ENCODE measurements at places on chromosomes 1 and 21.

DNA sequence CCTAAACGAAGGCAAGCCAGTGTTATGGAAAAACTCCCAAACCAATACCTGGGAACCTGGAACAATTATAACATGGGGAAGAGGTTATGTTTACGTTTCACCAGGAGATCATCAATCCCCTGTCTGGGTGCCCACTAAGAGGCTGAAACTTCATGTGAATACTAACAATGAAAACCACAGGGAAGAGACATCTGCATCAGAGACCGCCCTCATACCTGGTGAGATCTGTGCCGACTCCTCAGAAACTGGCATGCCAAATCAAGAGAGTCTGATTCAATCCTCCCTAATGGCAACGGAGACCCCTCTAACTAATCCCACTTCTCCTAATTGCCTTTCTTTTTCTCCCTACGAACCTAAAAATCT lies 163.2 kb downstream of the IER5 start:
- DNase-seq = no peak

GRCh38 chr1:37073854-37074379 lies 39.6 kb upstream of the GRIK3 start:
- no peak for DNase-seq

DNA sequence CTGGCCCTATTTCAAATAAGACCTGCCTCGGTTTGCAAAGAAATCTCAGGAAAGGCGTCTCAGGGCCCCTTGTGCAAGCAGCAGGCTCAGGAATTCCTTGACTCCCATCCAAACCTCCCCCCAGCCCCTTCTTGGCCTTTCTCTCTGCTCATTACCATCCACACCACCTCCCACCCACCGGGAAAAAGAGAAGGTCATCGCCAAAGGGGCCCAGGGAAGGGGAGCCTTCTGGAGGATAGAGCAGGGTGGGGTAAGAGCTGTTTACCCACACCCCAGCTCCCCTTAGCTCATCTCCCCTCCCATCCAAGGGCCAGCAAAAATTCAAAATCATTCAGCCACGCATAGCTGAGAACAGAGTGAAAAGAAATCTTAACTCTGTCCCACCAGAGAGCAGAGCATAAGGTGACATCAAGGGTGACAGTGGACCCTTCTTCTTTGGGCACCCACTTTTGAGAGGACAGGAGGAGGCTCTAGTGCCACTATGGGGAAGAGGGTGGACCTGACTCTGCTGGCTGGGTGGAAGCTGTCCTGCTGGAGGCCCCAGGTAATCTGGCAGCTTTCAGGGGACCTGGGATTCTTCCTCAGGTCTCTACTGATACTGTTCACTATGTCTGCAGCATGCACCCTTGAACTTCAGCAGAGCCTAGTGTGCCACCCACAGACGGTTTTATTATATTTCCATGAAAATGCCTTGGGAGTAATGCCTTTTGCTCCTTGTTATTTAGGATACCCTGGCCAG lies 3.9 kb upstream of the WNT2B start:
- no peak for DNase-seq

DNA sequence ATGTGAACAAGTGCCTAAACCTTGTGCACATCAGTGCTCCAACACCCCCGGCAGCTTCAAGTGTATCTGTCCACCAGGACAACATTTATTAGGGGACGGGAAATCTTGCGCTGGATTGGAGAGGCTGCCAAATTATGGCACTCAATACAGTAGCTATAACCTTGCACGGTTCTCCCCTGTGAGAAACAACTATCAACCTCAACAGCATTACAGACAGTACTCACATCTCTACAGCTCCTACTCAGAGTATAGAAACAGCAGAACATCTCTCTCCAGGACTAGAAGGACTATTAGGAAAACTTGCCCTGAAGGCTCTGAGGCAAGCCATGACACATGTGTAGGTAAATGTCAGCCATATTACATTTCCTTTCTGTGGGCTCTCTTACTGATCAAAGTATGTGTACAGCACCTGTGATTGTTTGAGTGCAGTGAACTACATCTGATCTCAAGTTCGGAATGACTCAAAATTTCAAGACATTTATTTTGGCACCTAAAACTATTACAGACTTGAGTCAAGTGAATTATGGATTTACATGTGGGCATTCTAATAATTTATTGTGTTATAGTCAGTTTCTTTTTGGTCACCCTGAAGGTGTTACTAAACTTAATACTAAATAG lies 196.5 kb downstream of the TPR start:
- no peak for DNase-seq

DNA sequence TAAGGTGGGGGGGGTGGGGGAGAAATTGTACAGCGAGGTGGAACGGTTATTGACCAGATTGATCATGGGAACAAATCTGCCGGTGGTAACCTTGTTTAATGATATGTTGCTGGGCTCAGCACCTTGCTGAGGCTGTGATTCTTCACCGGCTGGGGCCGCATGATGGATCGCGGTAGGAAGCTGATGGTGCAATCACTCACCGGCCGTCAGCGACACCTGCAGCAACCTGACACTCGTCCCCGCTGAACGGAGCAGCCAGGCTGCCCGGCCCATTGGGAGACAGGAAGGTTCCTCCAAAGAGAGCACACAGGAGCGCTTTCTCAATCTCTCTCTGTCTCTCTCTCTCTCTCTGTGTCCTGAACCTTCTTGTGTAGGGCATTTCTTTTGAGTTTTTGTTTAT lies 128.5 kb upstream of the RRP15 start:
- DNase-seq = no peak

- DNase-seq = no peak
Observed at GRCh38 chr1:89440911-89441310, 77.1 kb downstream of the GBP6 start.

- DNase-seq = peak; percentile 89
Observed at GRCh38 chr1:16440470-16441281, at the start of gene NECAP2. TSS of gene NECAP2 (plus strand) at chr1:16440724. CDS start at chr1:16440762, 38 bp downstream.

GRCh38 chr1:200856716-200857357 lies 15.9 kb upstream of the GPR25 start:
- DNase-seq = no peak

DNA sequence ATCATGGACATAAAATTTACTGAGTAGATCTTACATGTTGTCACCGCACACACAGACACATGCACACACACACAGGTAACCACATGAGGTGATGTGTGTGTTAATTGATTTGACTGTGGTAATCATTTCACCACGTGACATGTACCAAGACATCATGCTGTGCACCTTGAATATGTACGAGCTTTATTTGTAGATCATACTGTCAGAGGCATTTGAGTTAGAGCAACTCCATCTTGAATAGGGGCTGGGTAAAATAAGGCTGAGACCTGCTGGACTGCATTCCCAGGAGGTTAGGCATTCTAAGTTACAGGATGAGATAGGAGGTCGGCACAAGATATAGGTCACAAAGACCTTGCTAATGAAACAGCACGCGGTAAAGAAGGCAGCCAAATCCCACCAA lies 31.7 kb upstream of the TRIM17 start:
- DNase-seq = no peak

DNA sequence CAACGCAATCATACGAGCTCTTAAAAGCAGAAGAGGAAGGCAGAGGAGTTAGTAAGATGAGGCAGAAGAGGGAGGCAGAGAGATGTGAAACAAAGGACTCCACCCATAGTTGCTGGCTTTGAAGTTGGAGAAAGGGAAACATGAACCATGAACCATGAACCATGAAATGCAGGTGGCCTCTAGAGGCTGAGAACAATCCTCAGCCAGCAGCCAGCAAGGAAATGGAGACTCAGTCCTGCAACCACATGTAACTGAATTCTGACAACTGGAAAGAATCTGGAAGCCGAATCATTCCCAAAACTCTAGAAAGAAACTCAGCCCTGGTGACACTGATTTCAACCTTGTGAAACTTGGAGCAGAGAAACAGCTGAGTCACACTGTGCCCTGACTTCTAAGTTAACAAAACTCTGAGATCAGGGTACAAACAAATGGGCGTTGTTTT lies 10.1 kb downstream of the DIPK1A start:
- peak; percentile 75 for DNase-seq

DNA sequence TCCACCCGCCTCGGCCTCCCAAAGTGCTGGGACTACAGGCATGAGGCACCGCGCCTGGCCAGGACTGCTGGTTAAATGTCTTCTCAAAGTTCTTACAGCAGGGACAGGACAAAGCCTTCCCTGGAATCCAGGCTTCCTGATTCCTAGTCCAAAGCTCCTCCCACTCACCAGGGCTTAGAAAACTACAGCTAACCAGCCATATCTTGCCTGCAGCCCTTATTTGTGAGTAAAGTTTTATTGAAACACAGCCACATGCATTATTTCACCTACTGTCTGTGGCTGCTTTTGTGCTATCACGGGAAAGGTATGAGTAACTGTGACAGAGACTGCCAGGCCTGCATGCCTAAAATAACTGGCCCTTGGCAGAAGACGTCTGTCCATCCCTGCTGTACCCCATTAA lies 24.4 kb downstream of the TMCO4 start:
- DNase-seq = no peak

DNA sequence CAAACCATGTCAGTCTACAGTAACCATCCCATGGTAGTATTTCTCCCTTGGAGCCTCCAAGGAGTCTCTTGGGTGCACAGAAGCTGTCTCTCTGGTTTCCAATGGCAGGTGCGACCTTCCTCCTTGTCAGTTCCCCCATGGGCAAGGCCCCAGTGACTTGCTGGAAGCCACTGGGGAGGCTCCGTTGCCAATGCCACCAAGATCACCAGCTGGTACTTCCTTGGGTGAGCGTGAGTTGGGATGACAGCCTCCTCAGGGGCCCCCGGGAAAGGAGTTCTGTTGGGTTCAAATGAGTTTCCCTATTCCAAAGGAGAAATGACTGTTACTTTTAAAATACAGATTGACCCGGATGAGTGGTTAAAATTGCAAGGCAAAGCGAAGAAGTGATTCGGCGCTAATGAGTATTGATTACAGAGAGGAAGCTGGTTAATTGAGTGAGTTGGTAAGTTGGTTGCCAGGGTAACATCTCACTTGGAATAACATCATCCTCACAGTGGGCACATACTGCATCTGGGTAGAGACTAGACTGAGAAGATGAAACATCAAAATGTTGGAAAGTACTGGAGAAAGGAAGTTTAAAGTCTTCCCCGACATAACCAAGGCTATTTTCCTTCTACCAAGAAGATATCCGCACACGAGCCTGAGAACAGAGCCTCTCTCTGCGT lies 53.0 kb upstream of the LAPTM5 start:
- DNase-seq = no peak

- DNase-seq = no peak
Observed at GRCh38 chr21:38424305-38425019, 73.8 kb downstream of the ERG start.

GRCh38 chr1:229186373-229187056 lies 84.4 kb upstream of the RAB4A start:
- no peak for DNase-seq

- DNase-seq = peak; percentile 64
Observed at GRCh38 chr1:204495078-204495753, 611 bp upstream of the PIK3C2B start.

GRCh38 chr1:167708940-167709389 lies 12.8 kb upstream of the MPZL1 start:
- DNase-seq = peak; percentile 64

DNA sequence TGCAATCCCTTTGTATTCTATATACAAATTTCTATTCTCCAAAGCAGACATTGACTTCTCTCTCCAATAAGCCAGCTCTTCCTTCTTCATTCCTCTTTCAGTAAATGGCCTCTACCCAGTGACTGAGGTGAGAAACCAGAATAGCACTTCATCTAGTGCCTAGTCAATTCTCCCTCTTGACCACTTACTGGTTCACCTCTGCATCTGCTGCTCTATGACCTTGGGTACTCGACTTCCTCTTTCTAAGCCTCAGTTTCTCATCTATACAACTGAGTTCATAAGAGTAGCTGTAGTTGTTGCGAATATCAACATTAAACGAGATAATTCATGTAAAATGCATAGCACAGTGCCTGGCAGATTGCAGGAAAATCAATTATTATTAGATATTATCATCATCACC lies 12.4 kb downstream of the LYST start:
- no peak for DNase-seq

GRCh38 chr1:10685808-10686403 lies 110.5 kb downstream of the CASZ1 start:
- DNase-seq = no peak

DNA sequence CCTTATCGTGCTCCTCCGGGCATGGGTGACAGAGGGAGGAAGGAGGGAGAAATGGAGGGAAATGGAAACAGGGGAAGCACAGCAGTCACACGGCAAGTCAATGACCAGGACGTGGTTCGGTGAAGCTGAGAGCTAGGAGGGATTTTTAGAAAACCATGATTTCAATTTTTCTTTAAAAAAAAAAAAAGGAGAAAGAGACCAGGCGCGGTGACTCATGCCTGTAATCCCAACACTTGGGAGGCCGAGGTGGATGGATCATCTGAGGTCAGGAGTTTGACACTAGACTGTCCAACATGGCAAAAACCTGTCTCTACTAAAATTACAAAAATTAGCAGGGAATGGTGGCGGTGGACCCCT lies 776 bp upstream of the TNFRSF9 start:
- no peak for DNase-seq

DNA sequence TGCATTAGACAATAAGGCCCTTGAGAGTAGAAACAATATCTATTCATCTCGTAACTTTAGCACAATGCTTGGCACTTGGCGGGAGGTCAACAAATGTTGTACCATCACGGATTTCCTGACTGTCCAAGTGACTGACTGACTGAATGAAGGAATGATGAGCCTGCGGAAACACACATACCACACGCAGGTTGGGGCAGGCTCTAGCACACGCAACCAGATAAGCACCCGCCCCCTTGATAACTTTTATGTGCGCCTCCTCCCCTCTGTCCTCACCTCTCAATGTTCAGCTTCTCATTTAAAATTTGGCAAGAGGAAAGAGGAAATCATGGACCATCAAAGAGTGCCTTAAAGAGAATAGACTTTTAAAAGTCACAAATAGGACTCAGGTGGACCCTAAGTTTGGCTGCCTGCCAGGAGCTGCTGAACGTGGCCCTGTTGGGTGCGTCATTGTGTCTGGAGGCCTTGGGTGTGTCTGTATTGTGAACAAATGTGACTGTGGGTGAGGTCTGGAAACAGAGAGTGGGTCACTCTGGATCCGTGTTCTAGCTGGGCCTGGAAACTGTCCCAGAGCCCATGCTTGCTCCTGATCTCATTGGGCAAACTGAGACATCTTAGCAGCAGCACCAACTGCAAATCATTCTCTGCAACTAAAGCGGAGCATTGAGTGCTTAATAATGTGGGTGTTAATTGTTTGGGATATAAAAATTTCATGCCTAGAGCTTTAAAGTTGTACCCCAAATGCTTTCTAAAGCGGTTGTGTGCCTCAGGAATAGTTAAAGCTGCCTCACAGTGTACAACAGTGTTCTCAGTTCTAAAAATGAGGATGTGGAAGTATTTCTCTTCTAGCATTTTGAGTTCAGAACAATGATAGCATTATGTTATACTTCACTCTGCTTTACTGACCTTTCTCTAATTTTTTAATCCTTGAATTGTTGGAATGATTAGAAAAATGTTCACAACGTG lies 47.6 kb upstream of the ABCG1 start:
- no peak for DNase-seq

GRCh38 chr1:41461790-41462679 lies 22.4 kb downstream of the EDN2 start:
- DNase-seq = no peak

Measured in naive B cell (primary cell).